ENCODE measurements at places on chromosomes 13 and 19. TPM values are rescaled to one million over a fixed set of nuclear protein-coding genes. Genes with fewer than 3 reads are reported as not detected.

The BEST2 gene
- total RNA-seq: not detected

The PDE4C gene
- total RNA-seq: not detected

The NCAN gene
- total RNA-seq: not detected

The CEACAM3 gene
- 0.25 TPM for total RNA-seq

The FAM216B gene
- total RNA-seq: not detected

The PSG1 gene
- 0.63 TPM for total RNA-seq

The ATP8A2 gene
- 0.18 TPM for total RNA-seq

The ZNF541 gene
- total RNA-seq: 0.99 TPM

The CEBPA gene
- total RNA-seq: 2.4 TPM

The CASP14 gene
- total RNA-seq: not detected

The ZNF587 gene
- 44.1 TPM for total RNA-seq

The OR7C1 gene
- not detected for total RNA-seq

The CGB5 gene
- total RNA-seq: not detected

The ZNF154 gene
- total RNA-seq: 20.0 TPM

The PCDH9 gene
- 0.50 TPM for total RNA-seq

The MUC16 gene
- total RNA-seq: 0.05 TPM

The CD22 gene
- total RNA-seq: 36.1 TPM

The DCLK1 gene
- total RNA-seq: not detected

The ZNF610 gene
- total RNA-seq: 0.16 TPM

The PABPC3 gene
- 0.35 TPM for total RNA-seq

The CYP2B6 gene
- total RNA-seq: not detected

The NLRP12 gene
- total RNA-seq: 0.34 TPM

The CD37 gene
- 288 TPM for total RNA-seq

The EXOC3L2 gene
- 1.1 TPM for total RNA-seq

The CCDC9 gene
- total RNA-seq: 35.6 TPM

The LILRA6 gene
- 0.91 TPM for total RNA-seq

The MYO1F gene
- total RNA-seq: 270 TPM

The DLEU7 gene
- not detected for total RNA-seq

The GJA3 gene
- 0.12 TPM for total RNA-seq

The TBC1D17 gene
- total RNA-seq: 57.3 TPM

The IRGC gene
- not detected for total RNA-seq

The TIMM13 gene
- 22.3 TPM for total RNA-seq

The MAST1 gene
- 1.5 TPM for total RNA-seq

The PSENEN gene
- total RNA-seq: 24.9 TPM

The CPAMD8 gene
- total RNA-seq: 3.3 TPM

The GSX1 gene
- total RNA-seq: not detected

The PSG4 gene
- total RNA-seq: 0.85 TPM

The THSD1 gene
- total RNA-seq: 0.40 TPM

The CAPS gene
- total RNA-seq: 47.1 TPM

All from T-helper 17 cell (primary cell).